ENCODE measurements at places on chromosomes 2 and 18.

- no peak for DNase-seq
Observed at GRCh38 chr2:198356157-198356556, 551.8 kb downstream of the PLCL1 start.

DNA sequence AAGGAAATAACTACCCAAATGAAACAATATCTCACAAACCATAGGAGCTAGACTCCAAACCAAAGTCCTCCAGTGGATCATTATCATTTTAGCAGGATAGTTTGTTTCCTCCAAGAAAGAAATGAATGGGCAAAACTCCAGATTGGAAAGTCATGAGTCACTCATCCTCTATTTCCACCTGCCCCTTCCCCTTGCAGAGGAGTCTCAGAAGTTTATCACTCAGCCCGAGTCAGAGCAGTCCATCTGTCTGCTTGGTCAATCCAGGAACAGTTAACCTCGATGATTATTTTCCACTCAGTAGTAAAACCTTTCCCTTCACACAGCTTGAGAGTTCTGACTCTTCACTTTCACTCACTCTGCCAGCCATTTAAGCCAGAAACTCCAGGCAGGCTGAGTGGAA, 462.2 kb downstream of the BCL11A start:
- no peak for DNase-seq

DNA sequence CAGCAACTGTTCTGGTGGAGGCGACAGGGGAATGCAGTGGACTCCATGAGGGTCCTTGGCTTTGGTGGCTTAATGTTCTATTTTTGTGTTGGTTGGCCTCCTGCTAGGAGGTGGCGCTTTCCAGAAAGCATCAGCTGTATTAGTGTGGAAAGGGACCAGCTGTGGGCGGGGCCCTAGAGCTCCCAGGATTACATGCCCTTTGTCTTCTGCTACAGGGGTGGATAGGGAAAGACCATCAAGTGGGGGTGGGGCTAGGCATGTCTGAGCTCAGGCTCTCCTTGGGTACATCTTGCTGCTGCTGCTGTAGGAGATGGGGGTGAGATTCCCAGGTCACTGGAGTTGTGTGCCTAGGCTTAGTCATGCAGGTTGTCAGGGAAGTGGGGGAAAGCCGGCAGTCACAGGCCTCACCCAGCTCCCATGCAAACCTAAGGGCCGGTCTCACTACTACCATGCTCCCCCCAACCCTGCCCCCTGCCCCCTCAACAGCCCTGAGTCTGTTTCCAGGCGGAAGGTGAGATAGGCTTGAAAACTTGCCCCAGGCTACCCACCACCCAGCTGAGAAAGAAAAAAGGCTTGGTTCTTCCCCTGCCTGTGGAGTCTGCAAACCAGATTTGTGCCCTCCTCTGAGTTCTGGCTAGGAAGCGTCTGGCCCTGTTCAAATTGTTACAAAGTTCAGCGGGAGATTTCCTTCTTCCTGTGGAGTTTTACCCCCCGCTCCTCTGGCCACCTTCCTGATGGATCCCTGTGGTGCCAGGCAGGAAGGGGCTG, 141.3 kb upstream of the LYPD1 start:
- no peak for DNase-seq

GRCh38 chr2:198340846-198341245, 536.5 kb downstream of the PLCL1 start:
- DNase-seq = no peak

DNA sequence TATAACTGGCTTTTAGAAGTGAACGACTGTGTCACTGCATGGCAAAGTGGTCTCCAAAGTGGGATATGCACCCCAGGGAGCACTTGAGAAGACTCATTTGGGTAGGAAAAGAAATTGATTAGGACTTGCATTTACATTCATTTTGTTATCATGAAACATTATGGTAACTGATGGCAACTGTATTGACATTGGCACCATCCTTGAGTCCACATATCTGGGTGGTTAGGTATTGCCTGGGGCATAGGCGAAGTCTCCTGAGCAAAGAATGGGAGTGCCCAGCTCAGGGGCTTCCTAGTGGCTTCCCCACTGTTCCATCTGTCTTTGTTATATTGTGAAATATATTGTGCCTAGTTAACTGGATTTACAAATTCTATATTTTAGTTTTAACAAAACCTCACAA, 29.2 kb downstream of the SPATS2L start:
- DNase-seq = no peak
